ENCODE measurements at places on chromosomes 7 and 10. TPM values are rescaled to one million over a fixed set of nuclear protein-coding genes. Genes with fewer than 3 reads are reported as not detected.
A peak's percentile ranks its signal among the peaks of the same experiment; 100 is the strongest.

Gene MAT1A
- not detected for total RNA-seq

Gene DNAJC9
- total RNA-seq: 26.2 TPM

Gene HYAL4
- total RNA-seq: not detected

Gene OPN4
- total RNA-seq: not detected

Gene VIPR2
- total RNA-seq: 13.5 TPM

Gene TRPV6
- total RNA-seq: 82.0 TPM

GRCh38 chr7:40474790-40475680, 340.2 kb downstream of the SUGCT start:
- H3K36me3 ChIP-seq: no peaks in the 10 kb centered on the region
- DNase-seq: no peak
- no peaks in the 10 kb centered on the region for H3K27me3 ChIP-seq
- no peak overlapping the region for H3K4me3 ChIP-seq
- H3K27ac ChIP-seq: no peak overlapping the region

GRCh38 chr7:124009321-124009720, 23.5 kb downstream of the TMEM229A start:
- H3K4me1 ChIP-seq: no peaks in the 10 kb centered on the region
- H3K36me3 ChIP-seq: no peaks in the 10 kb centered on the region
- no peaks in the 10 kb centered on the region for H3K27me3 ChIP-seq
- no peak for DNase-seq

- no peaks in the 10 kb centered on the region for H3K36me3 ChIP-seq
- peaks cover 6% of the 10 kb centered on the region for H3K4me1 ChIP-seq
- no peak overlapping the region for H3K4me3 ChIP-seq
- H3K27ac ChIP-seq: no peak overlapping the region
- DNase-seq: no peak
Observed at GRCh38 chr10:45371560-45371959, 2.5 kb upstream of the ALOX5 start.

GRCh38 chr7:4634166-4634565, 47.9 kb upstream of the FOXK1 start:
- no peak overlapping the region for H3K4me3 ChIP-seq
- no peaks in the 10 kb centered on the region for H3K27me3 ChIP-seq
- no peaks in the 10 kb centered on the region for H3K4me1 ChIP-seq
- H3K27ac ChIP-seq: no peak overlapping the region

- no peak overlapping the region for H3K4me3 ChIP-seq
- H3K27ac ChIP-seq: no peak overlapping the region
- no peak for DNase-seq
- H3K4me1 ChIP-seq: no peaks in the 10 kb centered on the region
- no peaks in the 10 kb centered on the region for H3K27me3 ChIP-seq
Observed at GRCh38 chr10:52332815-52333214, 18.7 kb downstream of the DKK1 start.

GRCh38 chr7:28955718-28956607, 2.2 kb downstream of the TRIL start:
- peak; percentile 76 for DNase-seq
- peak overlapping the region; percentile 36 for H3K4me3 ChIP-seq
- no peak overlapping the region for H3K27ac ChIP-seq

DNA sequence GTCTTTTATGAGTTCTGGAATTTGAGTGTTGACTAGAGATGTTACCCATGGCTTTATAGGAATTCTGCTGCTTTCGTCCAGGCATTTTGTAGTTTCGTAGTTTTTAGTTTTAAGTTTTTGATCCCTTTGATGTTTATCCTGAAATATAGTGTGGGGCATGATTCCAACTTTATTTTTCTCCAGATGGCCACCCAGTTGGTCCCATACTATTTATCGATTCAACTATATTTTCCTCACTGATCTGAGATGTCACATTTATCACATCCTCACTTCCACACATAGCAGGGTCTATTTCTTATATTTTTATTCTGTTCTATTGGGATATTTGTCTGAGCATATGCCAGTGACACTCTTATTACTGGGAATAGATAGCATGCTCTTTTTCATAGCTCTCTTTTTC, 33.9 kb downstream of the ADRA2A start:
- no peak for DNase-seq
- no peak overlapping the region for H3K27ac ChIP-seq
- no peaks in the 10 kb centered on the region for H3K4me1 ChIP-seq

GRCh38 chr7:25628446-25628845, 400.2 kb upstream of the NPVF start:
- no peak overlapping the region for H3K4me3 ChIP-seq
- no peaks in the 10 kb centered on the region for H3K36me3 ChIP-seq
- no peaks in the 10 kb centered on the region for H3K27me3 ChIP-seq
- no peaks in the 10 kb centered on the region for H3K4me1 ChIP-seq

DNA sequence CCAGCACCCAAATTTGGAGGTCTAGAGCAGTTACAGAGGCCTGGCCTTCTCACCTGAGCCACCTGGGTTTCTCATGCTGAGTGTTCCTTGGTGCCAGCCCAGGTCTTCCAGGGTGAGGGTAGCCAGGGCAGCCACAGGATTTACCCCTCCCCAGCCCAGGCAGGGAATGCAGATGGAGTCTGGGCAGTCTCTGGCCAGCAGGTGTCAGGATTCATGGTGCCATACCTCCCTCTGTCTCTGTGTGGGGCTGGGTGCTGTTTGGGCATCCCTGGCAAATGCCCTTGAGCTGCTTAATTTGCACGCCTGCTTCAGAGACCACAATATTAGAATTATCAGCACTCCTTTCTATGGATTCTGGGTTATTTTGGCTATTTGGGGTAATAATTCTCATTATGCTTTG, 246.7 kb downstream of the GFRA1 start:
- H3K4me1 ChIP-seq: no peaks in the 10 kb centered on the region
- no peak overlapping the region for H3K4me3 ChIP-seq
- H3K36me3 ChIP-seq: no peaks in the 10 kb centered on the region
- no peaks in the 10 kb centered on the region for H3K27me3 ChIP-seq

DNA sequence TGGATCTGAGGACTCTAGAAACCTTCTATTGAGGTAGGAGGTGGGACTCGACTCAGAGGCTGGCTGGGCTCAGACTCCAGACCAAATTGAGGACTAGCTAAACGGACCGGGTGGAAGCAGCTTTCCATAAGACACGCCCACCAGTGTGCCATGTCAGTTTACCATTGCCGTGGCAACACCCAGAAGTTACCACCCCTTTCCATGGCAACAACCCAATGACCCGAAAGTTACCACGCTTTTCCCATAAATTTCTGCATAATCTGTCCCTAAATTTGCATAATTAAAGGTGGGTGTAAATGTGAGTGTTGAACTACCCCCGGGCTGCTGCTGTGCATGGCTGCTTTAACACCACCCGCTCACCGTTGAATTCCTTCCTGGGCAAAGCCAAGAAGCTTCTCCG, 58.9 kb downstream of the MICALL2 start:
- H3K4me1 ChIP-seq: no peaks in the 10 kb centered on the region
- H3K27ac ChIP-seq: no peak overlapping the region
- H3K27me3 ChIP-seq: peaks cover 12% of the 10 kb centered on the region
- no peak overlapping the region for H3K4me3 ChIP-seq

- H3K4me3 ChIP-seq: no peak overlapping the region
- no peaks in the 10 kb centered on the region for H3K27me3 ChIP-seq
- DNase-seq: no peak
- H3K27ac ChIP-seq: no peak overlapping the region
- H3K36me3 ChIP-seq: no peaks in the 10 kb centered on the region
Observed at GRCh38 chr7:39507866-39508551, 58.2 kb upstream of the YAE1 start.
